Activated T-helper 2 cell treated with anti-CD3 and anti-CD28 coated beads, Interferon-gamma antibody, Interleukin-2, Interleukin-4, amounts not matched to agents 10 μg/mL and 5 μg/mL and 100 μg/mL, durations not matched to agents 14 hours and 24 hours and 36 hours (primary cell): ENCODE measurements at places on chromosomes 7 and 10. TPM values are rescaled to one million over a fixed set of nuclear protein-coding genes. Genes with fewer than 3 reads are reported as not detected.

- H3K36me3 ChIP-seq = peaks cover 2% of the 10 kb centered on the region
- H3K4me3 ChIP-seq = no peak overlapping the region
- peaks cover 33% of the 10 kb centered on the region for H3K4me1 ChIP-seq
Observed at GRCh38 chr10:86753638-86754434, 2.6 kb upstream of the BMPR1A start.

DNA sequence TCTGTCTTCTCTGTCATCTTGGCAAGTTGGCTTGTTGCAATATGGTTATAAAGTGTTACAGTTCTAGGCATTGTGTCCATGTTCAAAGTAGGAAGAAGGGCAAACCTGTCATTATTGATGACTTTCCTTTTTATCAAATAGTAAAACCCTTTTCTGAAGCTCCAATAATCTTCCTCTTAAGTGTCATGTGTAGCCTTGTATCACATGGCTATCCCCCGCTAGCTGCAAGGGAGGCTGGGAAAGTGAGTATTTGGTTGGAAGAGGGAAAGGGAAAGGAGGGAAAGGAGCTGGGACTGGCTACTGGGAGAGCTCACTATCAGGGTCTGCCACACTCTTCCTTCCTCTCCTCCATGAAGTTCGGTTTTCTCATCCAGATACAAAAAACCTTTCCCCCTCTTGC, 45.2 kb upstream of the FAM180A start:
- peaks cover 1% of the 10 kb centered on the region for H3K27me3 ChIP-seq
- no peak overlapping the region for H3K4me3 ChIP-seq
- no peak overlapping the region for H3K27ac ChIP-seq
- no peak for DNase-seq
- H3K36me3 ChIP-seq = no peaks in the 10 kb centered on the region

- H3K36me3 ChIP-seq = peaks cover 35% of the 10 kb centered on the region
- H3K27me3 ChIP-seq = peaks cover 4% of the 10 kb centered on the region
- peak overlapping the region; percentile 92 for H3K4me3 ChIP-seq
- peaks cover 33% of the 10 kb centered on the region for H3K4me1 ChIP-seq
- peak overlapping the region; percentile 91 for H3K27ac ChIP-seq
Observed at GRCh38 chr7:99615989-99616358, 772 bp upstream of the ZSCAN25 start.

DNA sequence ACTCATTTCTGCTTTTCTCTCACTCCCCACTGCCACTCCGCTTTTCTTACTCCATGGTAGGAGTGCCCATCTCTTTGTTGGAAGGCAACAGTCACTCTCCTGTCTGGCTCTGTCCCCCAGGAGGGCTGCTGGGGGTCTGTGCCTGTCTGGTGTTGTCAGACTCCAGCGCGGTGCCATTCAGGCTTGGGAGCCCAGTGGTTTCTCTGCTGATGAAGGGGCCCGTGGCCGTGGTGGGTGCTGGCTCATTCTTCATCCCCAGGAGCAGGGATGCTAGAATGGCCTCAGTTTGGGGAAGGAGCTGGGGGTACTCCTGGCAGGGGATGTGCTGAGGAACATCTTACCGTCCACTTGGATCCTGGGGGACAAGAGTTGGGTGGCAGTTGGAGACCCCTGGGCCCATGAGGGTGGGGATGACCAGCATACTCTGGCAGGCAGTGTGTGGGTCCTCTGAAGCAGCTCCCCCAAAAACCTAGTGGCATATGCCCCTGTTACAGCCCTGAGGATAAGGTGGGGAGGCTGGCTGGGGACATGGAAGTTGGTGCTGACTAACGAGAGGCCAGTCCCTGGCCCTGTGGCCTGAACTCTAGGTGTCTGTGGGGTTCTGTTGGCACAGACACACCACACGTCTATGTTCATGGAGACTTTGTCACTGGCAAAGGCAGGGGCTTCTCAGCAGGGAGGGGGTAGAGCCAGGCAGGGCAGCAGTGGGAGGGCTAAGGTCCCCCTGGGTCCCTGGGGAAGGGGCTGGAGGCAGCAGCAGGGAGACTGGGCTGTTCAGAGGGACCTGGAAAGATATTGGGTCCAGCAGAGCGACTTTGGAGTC, 102.8 kb upstream of the RET start:
- no peak for DNase-seq
- no peaks in the 10 kb centered on the region for H3K4me1 ChIP-seq
- no peak overlapping the region for H3K4me3 ChIP-seq
- H3K36me3 ChIP-seq = no peaks in the 10 kb centered on the region
- H3K27ac ChIP-seq = no peak overlapping the region

The CALY gene
- not detected in 2 replicates for total RNA-seq
